ENCODE measurements at places on chromosomes 5 and 9.

DNA sequence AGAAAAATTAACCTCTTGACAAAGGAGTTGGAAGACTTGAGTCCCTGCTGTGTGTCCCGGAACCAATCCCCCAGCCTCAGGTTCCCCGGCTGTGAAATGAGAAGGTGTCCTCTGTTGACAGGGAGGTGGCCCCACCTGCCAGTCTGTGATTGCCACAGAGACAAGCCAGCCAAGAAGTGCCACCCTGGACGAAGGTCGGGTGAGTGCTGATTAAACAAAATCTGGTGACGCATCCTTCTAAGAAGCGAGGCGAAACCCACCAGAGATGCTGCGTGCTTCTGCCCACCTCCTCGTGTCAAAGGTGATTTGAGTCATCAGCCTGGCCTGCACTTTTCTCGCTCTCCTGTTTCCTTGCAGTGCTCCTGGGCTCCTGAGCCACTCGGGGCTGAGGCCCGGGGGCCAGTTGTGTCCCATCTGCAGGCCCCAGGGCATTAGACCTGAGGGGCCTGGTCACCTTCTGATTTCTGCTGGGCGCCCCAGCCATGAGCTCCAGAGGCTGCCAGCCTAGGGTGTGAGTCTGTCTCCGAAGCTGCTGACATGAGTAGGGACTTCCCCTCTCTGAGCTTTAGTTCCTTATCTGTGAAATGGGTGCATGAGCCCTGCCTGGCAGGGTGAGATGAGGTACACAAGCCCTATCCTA is 28.7 kb downstream of the NEK6 start:
- DNase-seq = no peak

DNA sequence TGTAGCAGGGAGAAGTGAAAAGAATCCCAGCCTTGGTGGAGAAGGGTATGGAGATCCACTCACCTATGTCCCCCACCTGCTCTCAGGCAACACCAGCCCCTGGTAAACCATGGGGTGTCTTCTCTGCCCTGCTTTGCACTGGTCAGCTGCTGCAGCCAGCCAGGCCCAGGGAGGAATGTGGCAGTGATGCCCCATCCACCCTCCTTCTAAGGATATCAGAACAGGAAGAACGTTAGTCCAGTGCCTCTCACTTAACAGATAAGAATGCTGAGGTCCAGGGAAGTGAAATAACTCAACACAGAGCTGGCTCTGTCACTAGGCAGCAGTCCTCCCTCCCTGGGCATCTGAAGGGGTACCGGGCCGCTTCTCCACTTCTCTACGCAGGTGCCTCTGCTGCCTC is 9.7 kb upstream of the PPIC start:
- no peak for DNase-seq

- DNase-seq = peak; percentile 28
Measured at GRCh38 chr5:174935854-174936474, 211.6 kb downstream of the MSX2 start.

GRCh38 chr9:15317836-15318235 is 10.8 kb upstream of the TTC39B start:
- no peak for DNase-seq

DNA sequence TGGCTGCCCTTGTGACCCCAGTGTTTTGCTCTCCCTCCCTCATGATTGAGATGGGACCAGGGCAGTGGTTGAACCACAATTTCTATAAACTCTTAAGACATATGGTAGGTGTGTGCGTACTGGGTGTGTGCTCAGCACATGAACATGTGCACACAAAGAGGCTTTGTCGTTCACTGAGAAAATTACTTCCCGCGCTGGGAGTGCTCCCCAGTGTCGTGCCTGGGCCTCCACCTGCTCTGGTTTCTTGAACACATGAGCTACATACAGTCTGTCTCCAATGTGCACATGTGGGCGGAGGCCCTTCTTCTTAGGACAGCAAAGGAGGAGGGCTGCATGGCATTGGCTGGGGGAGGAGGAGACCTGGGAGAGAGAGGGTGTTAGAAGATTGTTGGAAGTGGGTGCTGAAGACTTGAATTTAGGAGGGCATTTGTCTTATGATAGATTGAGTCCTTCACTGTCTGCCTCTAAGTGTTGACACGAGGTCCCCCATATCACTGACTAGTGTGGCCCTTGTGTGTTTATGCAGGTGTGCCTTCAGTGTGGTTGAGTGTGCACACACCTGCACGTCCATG is 170.0 kb downstream of the CACNA1B start:
- DNase-seq = no peak

DNA sequence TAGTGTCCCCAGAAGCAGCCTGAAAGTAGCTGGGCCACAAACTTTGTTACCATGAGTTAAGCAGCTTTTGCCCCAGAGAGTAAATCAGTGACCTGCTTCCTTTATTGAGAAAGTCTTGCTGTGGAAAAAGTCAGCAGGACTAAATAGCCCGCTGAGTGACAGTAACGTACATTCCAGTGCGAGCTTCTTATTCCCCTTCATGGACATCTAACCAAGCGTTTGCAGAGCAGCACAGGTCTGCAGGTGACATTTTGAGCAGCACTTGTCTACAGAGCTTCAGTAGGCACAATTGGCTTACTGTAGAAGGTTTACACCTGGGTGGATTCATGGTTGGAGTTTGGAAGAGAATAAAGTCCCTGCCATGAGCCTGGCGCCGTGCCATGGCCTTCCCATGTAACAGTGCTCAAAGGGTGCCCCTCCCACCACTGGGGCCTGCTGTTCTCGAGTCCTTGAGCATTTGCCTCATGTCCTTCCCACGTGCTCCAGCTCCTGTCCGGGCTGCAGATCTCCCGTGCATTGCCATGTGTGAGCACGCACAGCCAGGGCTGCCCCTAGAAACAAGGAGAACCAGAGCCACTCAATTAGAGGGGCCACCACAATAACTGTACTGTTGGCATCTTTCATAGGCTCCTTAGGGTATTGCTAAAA is 41.3 kb upstream of the GRHPR start:
- no peak for DNase-seq

- DNase-seq = no peak
Measured at GRCh38 chr5:61886214-61886613, 419.8 kb upstream of the KIF2A start.

DNA sequence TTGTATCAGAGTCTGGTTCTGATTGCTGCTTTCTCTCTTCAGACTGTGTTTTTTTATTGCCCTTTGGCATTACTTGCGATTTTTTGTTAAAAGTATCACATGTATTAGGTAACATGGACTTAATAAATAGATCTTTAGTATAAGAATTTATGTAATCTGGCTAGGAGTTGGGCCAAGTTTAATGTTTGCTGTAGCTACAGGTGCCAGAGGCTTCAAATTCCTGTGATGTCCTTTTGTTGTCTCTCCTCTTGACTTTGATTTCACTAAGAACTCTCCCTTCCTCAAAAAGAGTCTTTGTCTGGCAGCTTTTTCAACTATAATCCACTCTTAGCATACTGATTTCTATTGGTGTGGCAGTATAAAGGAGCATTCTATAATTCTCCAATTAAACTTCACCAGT is 313.1 kb downstream of the DTWD2 start:
- no peak for DNase-seq

DNA sequence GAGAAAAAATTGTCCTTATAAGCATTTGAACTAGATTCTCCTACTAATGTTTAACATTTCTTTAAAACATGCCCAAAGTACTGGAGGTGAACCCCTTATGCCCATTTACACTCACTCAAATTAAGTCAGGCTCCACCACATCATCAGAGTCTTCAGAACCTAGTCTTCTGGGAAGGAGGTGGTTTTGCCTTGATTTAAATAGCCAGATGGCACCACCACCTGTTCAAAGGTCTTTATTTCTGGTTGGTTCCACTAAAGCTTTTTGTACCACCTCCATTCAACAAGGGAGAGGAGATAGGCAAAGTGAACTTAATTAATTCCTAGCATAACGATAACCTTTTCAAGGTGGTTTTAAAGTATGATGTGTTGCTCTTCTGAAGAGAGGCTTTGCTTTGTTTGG is 189.5 kb downstream of the SLF1 start:
- no peak for DNase-seq

- no peak for DNase-seq
Measured at GRCh38 chr5:67221487-67222242, 25.1 kb upstream of the CD180 start.

DNA sequence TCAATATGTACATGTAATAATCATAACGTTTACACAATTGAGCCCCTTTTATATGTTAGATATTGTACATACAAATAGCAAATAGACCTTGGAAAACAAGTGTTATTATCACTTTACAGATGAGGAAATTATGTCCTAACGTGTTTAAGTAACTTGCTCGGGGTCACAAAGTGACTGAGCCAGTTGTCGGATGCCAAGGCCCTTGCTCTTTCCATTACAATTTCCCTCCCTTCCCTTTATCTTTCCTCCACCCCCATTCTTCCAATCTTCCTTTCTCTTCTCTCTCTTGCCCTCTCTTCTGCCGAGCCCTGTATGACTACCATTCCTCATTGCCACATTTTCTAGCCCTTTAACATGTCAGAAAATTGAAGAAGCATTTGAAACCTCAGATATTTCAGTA is 34.4 kb upstream of the RAD23B start:
- DNase-seq = no peak

DNA sequence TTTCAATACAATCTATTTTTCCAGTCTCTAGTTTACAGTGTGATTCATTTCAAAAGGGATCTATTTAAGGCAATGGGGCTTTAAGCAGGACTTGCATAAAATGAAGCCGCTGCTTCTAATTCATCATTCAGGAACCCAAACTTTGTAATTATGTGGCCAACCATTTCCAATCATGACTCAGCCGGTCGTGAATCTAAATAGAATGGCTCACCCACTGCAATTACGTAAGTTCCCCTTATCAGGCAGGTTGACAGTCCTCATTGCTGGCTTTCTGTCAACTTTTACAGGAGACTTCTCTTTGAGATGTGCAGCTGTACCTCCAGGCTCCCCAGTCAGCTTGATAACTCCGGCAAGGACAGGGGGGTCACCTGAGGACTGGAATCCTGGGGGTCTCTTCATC is 152.8 kb upstream of the DAP start:
- peak; percentile 7 for DNase-seq

DNA sequence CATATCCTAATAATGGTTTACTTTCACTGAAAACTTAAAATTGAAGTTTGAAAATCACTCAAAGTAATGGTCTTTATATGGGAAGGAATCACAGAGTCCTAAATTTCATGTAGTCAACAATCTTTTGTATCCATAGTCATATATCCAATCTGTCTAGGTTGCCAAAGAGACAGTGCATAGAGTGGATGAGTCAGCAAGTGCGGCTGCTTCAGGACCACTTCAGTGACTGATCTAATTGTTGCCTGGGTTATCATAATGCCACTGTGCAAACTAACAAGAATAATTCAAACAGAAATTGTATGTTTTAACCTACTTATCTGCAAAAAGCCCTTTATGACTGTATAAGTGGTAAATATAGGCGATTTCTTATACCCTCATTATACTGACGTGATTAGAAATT is 211.3 kb upstream of the PRR16 start:
- no peak for DNase-seq

DNA sequence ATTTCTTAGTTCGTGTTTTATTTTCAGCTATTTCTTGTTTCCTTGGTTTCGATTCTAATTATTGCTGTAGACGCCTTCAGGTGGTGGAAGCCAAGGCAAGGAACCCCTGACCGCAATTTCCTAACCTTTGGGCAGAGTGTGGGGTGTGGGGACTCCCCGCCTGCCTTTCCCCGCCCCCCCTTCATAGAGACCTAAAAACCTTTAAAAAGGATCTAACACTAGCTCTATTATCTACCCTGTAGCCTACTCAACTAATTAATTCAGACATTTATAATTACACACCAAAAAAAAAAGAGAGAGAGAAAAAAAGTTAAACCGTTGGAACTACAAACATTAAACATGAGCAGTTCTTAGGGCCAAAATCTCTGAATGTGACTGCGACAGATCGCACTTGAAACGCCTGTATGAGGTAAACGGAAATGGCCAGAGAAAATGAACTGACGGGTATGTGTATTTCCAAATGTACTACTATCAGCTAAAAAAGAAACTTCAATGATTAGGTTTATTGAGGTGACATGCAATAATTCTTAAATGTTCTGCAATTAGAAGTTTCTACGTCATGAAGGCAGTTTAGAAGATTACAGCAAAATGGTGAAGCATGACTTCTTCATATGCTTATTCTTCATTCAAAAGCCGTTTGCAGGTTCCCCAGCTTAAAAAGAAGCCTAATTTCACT is 19.0 kb upstream of the FER start:
- DNase-seq = no peak

DNA sequence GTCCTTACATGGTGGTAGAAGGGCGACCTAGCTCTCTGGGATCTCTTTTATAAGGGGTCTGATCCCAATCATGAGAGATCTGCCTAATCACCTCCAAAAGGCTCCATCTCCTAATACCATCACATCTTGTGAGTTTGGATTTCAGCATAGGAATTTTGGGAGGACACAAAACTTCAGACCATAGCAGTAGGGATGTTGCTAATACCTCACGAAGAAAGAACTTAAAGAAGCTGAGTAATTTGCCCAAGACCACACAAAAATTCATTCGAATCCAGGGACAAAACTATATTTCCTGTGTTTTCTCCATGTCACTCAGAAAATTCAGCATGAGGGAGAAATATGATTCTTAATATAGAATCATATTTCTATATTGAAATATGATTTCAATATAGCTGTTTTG is 32.7 kb downstream of the MTAP start:
- no peak for DNase-seq

DNA sequence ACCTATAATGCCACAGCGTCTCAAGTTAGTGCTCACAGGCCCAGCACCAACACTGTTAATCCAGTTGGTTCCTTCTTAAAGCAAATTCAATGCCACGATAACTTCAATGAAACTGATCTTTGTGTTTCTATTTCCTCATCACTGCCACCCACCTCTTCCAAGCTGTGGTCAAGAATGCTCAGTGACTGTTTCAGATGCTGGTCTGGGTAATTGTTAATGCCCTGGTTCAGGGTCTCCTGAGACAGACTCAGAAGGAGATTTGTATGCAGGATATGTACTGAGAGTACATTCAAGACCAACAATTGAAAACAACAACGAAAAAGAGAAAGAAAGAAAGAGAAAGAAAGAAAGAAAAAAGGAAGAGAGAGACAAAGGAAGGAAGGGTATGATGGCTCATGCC is 505.3 kb downstream of the TLE4 start:
- no peak for DNase-seq

DNA sequence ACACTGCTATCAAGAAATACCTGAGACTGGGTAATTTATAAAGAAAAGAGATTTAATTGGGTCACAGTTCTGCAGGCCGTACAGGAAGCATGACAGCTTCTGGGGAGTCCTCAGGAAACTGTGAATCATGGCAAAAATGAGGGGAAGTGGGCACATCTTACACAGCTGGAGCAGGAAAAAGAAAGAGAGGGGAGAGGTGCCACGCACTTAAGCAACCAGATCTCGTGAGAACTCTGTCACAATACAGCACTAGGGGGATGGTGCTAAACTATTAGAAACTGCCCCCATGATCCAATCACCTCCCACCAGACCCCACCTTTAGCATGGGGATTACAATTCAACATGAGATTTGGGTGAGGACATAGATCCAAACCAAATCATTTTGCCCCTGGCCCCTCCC is 105.5 kb upstream of the CPLX2 start:
- no peak for DNase-seq

DNA sequence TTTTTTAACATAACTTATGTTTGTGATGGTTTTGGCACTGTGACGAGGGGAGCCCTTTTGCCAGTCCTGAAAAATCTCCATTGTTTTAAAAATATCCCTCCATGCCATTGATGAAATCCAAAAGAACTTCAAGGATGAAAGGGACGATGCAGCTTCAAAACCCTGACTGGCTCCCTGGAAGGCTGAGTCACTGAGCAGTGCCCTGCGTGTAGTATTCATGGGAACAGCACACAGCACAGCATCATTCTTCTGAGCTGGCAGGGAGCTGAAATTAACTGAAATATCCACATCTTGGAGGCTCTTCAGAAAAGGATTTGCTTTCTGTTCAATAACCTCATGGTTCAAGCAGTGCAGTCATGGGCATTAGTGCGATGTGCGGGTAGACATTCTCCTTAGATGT is 29.7 kb downstream of the PDE4D start:
- DNase-seq = peak; percentile 2

Measured in occipital lobe (tissue), 3 donors.